Right ventricle myocardium superior (tissue), 1 donor: ENCODE measurements at places on chromosomes 12 and 14. TPM values are rescaled to one million over a fixed set of nuclear protein-coding genes. Genes with fewer than 3 reads are reported as not detected.

MYF5 gene
- total RNA-seq = not detected

DNA sequence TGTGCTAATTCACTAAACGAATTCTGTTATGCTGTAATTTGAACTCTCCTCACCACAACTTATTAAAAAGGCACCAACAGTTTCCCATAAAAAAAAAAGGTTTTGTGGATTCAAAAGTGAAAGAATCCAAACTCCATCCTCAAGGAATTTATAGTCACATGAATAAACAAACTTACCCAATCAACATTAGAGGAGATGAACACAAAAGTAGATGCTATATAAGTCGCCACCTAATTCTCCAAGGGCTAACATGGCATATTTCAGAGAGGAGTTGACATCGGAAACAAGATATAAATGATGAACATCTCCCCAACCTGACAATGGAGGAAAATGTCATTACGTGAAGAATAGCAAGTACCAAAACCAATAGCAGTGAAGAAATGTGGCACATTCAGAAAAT is 265.5 kb upstream of the PRKD1 start:
- no peak for DNase-seq

DNA sequence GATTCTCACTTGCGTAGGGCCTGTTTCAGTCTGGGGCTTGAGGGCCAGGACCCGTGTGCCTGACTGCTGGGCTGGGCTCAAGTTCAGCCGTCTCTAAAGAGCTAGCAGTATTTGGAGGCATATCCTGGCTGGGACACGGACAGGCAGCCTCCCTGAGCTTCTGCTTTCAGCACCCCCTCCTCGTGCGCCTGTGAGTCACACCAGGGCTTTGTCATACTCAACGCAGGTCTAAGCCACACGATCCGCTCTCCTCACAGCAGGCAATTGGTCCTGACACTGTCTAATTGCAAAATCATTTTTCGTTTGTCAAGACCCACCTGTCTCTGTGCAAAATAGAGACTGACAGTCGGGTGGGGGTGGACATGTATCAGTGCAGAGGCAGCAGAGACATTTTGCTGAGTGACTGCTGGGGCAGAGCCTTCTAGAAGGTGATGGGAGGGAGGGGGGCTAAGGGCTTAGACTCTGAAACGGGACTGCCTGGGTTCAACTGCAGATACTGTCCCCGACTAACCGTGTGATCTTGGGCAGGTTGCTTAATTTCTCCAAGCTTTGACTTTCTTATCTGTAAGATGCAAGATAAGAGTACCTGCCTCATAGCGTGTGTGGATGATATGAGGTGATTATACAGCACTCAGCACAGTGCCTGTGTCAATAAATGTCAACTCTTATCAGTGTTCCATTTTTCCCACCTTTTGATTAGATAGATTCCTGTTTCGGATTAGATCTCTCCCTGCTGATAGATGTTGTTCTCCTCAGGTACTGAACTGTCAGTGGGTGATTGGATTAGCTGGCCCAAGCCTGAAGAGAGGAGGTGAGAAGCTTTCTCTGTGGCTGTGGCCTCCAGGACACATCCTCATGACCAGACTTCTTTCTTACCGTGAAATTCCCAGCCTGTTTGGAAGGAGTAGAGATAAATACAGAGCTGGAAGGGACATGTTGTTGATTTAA is 53.1 kb downstream of the KCNA1 start:
- no peak for DNase-seq

GRCh38 chr12:50251619-50252252 is 31.6 kb downstream of the LIMA1 start:
- DNase-seq = no peak

DNA sequence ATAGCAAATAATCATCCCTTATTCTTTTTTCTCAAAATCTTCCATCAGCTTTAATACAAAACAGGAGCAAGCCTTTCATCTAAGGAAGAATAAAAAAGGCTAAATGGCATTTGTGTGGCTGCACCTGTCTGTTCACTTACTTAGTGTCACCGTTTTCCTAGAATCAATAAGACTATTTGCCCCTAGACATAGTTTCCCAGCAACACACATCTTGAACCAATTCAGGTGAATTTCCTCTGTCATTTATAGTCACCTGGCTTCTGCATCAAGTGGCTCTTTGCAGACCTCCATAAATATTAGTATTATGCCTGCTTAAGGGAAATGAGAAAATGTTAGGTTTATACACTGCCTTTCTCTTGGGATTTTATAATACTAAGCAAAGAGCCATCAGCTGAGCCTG is 17.4 kb upstream of the GCH1 start:
- DNase-seq = no peak

DNA sequence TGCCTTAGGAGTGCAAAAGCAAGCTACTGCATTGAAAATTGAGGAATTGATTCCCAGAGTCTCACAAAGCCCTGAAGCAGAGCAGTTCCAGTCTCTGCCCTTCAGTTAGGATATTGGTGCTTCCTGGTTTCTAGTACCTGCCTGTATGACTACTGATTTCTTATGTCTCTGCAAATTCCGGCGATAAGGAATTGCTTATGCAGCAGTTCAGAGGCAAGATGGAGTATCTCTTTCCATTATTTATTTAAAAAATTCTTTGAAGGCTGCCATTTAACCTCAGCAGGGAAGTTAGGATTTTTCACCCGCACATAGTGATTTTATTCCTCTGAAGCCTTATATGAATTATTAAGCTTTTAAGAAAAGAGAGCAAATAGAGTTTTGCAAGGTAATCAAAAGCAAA is 184.9 kb upstream of the SSTR1 start:
- no peak for DNase-seq

ACOT6 gene
- not detected for total RNA-seq

PCK2 gene
- 2.7 TPM for total RNA-seq

- peak; percentile 57 for DNase-seq
Measured at GRCh38 chr14:93742761-93743160, 45.5 kb downstream of the PRIMA1 start.

ADAMTS20 gene
- not detected for total RNA-seq

GRCh38 chr14:68477461-68478085 is 315.3 kb downstream of the ZFP36L1 start:
- DNase-seq = no peak

DNA sequence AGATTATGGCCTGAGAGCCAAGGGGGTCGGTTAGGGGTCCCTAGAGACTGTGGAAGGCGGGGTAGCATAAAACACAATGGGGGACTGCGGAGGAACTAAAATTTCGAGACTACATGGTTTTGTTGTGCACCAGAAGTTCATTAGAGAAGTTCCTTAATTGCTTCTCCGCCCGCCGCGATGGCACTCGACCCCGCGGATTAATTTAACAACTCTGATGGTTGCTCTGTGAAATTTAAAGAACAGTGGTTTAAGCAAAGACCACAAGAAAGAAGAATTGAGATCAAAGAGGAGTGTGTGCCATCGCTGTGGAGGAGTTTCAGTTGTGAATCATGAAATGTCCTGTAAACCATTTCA is 1.4 kb upstream of the CCDC88C start:
- DNase-seq = no peak

P2RX2 gene
- total RNA-seq = not detected

GRCh38 chr14:41604721-41605531 is 1.8 kb upstream of the LRFN5 start:
- peak; percentile 64 for DNase-seq

BCL7A gene
- 15.1 TPM for total RNA-seq
